ENCODE measurements at places on chromosomes 1 and 21.

GRCh38 chr1:209626346-209627026 is 25.7 kb downstream of the LAMB3 start:
- no peak for DNase-seq

DNA sequence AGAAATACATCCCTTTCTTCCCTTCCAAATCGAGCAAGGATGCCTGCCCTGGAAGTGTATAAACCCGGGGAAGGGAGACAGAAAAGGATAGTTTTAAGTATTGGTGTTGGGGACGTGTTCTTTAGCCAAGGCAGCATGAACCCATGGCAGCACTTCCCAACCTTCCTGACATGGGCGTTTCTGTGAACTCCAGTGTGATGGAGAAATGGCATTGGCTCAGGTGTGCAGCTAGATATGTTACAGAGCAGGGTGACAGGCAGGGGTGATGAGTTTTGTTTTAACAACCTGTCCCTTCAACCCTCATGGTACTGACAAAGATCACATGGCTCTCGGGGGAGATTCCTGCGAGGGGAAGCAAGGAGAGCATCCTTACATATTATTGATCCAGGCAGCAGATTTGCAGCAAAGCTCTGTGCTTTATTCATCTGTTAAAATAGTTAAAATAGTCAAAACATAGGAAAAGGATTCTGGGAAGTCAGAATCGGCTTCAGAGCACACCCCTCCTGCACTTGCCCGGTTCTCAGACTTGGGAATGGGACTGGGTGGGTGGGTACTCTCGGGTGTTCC is 4.0 kb downstream of the MX1 start:
- DNase-seq: no peak

- DNase-seq: peak; percentile 80
These were observed 31.3 kb upstream of the JUN start for GRCh38 chr1:58815069-58815685.

DNA sequence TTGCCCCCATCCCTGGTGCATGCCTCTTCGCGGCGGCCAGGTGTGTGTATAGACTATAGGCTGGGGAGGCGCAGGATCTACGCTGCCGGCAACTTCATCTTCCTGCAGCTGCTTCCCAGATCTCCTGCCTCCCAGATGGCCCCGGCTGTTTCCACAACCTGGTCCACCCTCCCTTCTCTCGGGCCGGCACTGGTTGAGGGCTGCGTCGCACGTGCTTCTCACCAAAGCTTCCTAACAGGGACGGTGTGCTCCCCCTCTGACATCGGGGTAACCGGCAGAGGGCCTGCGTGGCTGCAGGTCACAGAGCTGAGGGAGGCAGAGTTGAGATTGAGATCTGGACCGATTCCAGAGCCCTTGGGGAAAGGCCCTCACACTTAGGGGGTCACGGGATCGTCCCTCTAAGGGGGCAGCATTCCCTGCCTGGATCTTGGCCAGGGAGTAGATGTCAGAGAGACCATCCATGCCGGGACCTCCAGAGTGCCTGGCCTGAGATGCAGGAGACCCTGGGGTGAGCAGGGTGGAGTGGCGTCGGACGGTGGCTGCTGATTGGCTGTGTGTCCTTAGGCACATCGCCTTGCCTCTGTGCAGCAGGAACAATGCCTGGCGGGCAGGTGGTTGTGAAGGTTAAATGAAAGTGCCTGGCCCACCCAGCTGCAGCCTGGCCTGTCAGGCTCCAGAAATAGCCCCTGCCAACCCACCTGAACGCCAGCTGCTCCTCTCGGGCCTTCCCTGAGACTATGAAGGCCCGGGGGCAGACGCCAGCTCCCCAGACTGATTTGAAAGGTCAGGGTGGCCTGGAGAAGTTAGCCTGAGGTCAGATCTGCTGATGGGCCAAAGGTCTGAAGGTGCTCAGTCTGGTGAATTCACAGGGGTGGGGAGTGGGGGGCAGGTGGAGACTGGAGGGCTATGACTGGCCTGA is 6.1 kb upstream of the MASP2 start:
- DNase-seq: no peak

Measured in HEK293T (cell line).